ENCODE measurements at places on chromosomes 5 and 9.

DNA sequence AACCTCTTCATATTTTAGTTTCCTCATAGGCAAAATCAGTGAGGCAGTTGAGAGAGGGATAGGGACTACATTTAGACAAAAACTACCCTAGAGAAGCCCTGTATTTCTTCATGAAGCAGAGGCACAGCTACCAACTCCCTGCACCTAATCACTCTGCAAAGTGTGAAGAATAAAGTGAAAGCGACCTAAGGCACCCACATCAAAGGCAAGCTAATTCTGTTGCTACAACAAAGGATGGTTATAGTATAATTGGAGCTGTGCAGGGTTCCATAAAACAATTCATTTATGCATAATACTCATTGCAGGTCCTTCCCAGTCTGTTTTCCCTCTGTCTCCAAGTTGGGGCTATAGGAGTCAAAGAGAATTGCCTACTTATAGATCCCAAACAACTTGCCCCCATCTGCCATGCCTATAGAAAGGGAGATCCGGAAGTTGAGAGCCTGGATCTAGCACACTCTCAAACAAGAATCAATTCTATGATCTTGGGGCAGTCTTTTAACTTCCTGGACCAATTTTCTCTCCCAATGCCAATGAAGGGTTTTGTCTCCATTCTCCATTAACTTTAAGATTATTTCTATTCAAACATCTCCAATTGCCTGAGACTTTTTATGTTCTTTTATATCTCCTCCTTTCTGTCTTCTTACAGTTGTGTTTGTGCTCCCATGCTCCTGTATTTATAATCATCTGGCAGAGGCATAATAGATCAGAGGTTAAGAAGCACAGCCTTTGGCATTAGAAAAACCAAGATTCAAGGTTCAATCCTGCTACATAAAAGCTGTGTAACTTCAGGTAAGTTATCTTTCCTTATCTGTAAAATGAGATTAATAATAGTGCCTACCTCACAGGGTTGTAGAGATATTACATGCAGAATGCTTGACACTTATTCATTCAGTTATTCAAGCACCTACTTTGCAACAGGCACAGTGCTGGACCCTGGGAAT lies 56.0 kb upstream of the PTGER4 start:
- DNase-seq, result no peak

DNA sequence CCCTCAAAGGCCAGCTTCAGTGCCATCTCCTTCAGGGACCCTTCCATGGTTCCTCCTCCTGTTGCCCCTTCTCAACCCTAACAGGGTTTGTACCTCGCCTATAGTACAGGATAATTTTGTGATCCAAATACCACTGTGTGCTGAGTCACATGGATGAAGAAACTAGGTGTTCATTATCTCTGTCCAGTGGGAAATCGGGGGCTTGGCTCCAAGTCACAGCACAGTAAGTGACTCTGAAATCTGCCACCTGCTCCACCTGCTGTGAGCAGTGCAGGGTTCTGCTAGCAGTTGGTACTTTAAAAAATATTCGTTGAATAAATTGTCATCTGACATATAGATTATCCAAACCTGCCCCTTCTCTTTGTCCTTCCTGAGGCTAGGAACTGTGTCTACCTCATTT lies 123.2 kb upstream of the OTULINL start:
- DNase-seq, result no peak

DNA sequence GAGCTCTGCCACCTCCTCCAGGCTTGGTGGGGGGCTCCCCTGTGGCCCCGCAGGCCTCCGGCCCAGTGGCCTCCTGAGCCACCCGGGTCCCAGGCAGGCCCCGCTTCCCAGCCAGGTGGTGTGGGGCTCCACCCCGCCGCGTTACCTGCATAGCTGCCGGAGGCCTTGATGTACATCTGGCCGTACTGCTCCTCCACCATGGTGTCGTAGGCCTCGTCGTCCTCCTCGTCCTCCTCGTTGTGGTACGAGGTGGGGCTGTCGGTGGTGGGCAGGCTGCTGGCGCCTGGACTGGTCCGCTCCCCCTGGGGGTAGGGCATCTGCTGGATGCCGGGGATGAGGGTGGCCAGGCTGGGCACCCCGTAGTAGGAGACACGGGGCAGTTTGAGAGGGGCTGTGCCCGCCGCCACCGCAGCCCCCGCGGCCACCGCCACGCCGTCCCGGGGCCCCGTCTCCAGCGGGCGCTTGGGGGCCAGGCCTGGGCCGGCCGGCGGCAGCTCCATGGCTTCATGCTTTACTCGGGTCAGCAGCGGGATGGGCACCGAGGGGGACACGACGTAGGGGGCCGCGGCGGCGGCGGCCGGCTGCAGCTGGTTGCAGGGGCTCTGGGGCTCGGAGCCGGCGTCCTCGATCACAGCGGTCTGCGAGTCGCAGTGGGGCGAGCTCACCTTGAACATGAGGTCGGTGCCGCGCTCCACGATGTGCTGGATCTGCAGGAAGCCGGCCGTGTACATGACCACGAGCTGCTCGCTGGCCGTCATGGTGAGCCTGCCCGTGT lies 45.4 kb downstream of the NACC2 start:
- no peak for DNase-seq

DNA sequence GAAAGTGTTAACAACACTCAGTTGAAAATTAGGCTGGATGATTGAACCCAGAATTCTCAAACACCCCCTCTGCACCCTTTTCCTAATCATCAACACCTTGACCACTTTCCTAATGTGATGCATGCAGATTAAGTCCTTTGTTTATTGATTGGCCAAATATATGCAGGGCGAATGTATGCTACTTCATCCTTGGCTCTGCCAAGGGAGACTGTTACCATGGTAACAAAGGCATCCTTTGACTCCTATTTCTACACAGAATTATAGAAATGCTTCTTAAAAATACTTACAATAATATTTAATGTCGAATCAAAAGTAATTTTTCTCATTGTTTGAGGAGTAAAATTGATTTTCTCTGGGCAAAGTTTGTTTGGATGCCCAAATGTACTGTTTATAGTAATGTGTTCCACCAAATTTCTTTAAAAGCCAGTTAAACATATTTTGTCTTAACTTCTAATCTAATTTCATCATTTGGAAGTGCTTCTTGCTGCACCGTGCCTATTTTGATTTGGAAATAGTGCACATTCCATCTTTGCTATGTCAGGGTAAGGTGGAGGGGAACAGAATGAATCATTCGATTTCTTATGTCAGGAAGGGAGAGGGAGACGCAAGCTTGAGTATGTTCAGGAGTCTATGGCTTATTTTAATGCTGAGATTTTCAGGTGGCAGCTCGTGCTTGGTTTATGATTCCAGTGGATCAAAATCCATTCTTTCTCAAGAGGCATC lies 1384.3 kb upstream of the WWC1 start:
- no peak for DNase-seq

- peak; percentile 97 for DNase-seq
These were observed 1.7 kb upstream of the EFNA5 start for GRCh38 chr5:107672211-107673038.

DNA sequence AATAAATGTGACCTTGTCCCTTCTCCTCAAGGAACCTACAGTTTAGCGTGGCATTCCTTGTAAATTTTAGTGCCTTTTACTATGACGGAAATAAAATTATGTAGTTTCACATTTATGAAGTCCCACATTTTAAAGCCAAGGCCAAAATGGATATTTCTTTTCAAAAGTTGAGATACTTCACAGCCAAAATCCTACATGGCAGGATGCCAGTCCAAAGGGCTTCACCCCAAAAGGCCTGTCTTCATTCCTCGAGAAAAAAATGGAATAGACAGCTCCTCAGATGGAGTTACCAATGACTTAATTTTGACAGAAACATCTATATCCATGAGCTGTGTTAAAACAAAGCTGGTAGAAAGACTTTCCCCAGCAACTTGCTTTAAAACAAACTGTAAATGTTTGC lies 211.2 kb downstream of the GLIS3 start:
- DNase-seq, result no peak

- DNase-seq, result no peak
These were observed 468.4 kb downstream of the KDM4C start for GRCh38 chr9:7226007-7226640.

GRCh38 chr9:136013116-136013515 lies 51.9 kb upstream of the UBAC1 start:
- no peak for DNase-seq

- DNase-seq, result no peak
These were observed 15.9 kb upstream of the RUFY1 start for GRCh38 chr5:179534431-179534830.

GRCh38 chr5:53917826-53918225 lies 357.4 kb downstream of the NDUFS4 start:
- DNase-seq, result no peak

- no peak for DNase-seq
These were observed 722.0 kb upstream of the ADAMTS16 start for GRCh38 chr5:4418084-4418483.

DNA sequence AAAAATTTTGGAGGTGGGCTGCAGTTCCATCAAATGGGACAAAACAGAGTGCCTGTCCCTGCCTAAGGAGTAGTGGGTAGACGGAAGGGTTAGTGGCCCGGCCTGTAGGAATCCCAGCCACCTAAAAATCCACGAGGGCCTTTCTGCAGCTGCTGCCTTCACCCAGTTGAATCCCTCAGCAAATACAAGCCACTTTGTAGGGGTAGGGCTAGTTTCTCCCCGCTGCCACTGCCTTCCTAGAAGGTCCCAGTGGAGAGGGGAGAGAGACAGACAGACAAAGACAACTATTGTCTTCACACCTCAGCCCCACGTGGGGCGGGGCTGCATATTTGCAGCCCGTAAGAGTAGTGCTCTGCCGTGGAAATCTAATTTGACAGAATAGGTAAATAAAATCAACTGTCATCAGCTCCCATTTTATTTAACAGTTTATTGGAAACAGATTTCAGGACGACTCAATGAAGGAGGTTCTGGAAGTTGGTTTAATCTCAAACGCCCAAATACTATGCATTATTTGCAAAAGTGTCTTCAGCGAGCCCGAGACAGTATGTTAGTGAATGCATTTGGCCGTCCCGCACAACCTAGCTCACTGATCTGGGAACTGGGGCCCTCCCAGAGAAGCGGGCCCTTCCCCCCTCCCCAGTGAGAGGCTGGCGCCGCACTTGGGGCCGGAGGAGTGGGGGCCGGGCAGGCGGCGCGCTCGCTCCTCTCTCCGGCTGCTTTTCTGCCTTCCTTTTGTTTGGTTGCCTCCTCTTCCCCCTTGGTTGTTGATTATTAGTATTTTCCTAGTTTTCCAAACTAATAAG lies 67.6 kb upstream of the TBCA start:
- DNase-seq, result no peak

DNA sequence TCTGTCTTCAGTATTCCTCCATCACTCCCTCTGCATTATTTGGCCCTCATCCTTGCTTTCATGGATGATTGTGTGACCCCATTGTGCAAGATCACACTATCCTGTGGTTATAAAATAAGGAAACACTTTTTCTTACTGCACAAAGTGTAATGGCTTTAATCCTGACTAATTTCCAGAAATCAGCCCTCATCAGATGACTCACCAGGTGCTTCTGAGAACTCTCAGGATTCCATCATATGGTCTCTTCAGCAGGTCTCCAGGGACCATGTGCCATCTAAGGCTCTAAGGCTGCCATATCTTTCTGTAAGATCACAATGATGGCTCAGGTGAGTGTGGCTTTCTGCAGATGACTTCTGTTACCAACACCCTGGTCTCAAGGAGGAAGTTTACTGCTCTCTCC lies 27.3 kb upstream of the FER start:
- DNase-seq, result no peak

GRCh38 chr5:94218374-94218773 lies 400.0 kb downstream of the KIAA0825 start:
- no peak for DNase-seq
